ENCODE measurements at places on chromosomes 4 and X.

GRCh38 chrX:123964156-123964834 is 2.8 kb downstream of the STAG2 start:
- no peak for DNase-seq

DNA sequence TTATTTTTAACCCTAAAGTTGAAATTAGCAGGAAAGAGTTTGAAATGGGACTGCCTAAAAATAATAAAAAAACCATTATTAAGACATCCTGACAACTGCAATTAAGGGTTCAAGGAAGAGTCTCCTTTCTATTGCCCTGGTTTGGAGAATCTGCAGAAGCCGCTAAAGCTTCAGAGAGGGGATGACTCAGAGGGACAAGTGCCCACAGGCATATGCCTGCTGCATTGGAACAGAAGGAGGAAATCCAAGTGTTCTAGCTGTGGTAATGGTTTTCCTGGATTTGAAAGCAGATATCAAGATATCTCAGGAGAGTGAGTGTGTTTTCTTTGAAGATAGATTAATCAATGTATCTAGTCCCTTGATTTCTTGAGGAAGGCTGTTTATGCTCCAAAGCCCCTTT is 235.1 kb upstream of the TAPT1 start:
- no peak for DNase-seq

- DNase-seq = no peak
Observed at GRCh38 chr4:25021216-25021615, 9.5 kb downstream of the LGI2 start.

GRCh38 chrX:48711929-48712505 is 15.5 kb downstream of the SUV39H1 start:
- no peak for DNase-seq

GRCh38 chr4:112861691-112862674 is 187.5 kb upstream of the ANK2 start:
- no peak for DNase-seq

Data from GM12878 (cell line).